ENCODE measurements at places on chromosomes 4 and X. TPM values are rescaled to one million over a fixed set of nuclear protein-coding genes. Genes with fewer than 3 reads are reported as not detected.

The PABPC5 gene
- 1.2 TPM for polyA plus RNA-seq

DNA sequence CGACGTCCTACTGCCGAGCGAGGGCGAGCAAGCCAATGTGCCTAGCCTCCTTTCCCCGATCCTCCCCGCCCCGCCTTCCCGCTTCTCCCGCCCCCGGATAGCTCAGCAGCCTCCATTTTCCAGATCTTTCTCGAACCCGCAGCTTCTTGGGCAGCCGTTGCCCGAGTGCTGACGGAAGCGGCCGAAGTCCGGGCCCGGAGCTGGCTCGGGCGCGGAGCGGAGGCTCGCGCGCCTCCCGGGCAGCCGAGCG lies 172 bp upstream of the HSPA4L start:
- no peaks in the 10 kb centered on the region for H3K27me3 ChIP-seq
- H3K27ac ChIP-seq, result peak overlapping the region; percentile 90
- H3K36me3 ChIP-seq, result no peaks in the 10 kb centered on the region
- H3K4me3 ChIP-seq, result peak overlapping the region; percentile 56

DNA sequence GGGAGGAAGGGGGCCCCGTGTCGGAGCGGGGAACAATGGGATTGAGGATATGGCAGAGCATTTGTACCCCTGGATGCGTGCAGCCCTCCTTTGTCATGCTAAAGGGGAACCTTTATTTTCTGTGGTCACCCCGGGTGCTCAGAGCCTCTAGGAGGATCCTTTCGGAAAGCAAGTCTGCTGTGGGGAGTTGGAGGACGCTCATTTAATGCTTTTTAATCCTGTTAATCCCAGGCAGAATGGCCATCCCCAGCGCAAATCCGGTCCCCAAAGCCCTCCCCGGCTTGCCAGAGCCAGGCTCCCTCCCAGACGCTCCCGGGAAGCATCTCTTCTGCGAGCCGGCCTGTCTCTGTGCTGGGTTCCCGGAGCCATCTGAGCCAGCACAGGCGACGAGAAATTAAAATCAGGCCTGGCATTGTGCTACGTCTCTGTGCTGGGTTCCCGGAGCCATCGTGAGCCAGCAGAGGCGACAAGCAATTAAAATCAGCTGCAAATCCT lies 113.2 kb upstream of the PPP2R3B start:
- no peaks in the 10 kb centered on the region for H3K36me3 ChIP-seq
- H3K4me3 ChIP-seq, result no peak overlapping the region
- no peaks in the 10 kb centered on the region for H3K4me1 ChIP-seq
- DNase-seq, result no peak
- no peak overlapping the region for H3K27ac ChIP-seq

DNA sequence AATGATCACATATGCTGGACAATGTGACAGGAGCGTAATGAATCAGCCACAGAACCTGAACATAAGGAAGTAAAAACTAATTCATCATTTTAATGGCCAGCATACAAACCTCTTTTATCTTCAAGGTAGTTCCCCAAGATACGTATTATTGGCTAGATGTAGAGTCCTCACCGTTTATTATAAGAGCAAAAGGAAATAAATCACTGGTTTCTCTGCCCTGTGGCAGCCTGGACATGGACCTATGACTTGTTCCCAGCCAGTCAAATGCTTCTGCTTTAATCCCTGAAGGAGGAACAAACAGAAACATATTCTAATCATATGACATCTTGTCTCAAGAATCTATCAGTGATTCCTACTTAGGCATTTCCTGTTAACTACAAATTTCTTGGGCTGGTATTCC lies 86.8 kb upstream of the FAM241A start:
- H3K27me3 ChIP-seq, result no peaks in the 10 kb centered on the region
- H3K36me3 ChIP-seq, result no peaks in the 10 kb centered on the region
- no peak for DNase-seq
- no peak overlapping the region for H3K27ac ChIP-seq
- no peak overlapping the region for H3K4me3 ChIP-seq
- H3K4me1 ChIP-seq, result no peaks in the 10 kb centered on the region

Data from stomach (tissue), 19 donors.